ENCODE measurements at places on chromosomes 1 and 21.

GRCh38 chr21:33026443-33026858 lies 716 bp downstream of the OLIG2 start:
- DNase-seq = no peak

- no peak for DNase-seq
These were observed at the start of gene GJC2 for GRCh38 chr1:228149406-228150119. GJC2 (plus strand) TSS chr1:228149930; CDS start chr1:228157759, 7,829 bp downstream.

GRCh38 chr1:166080277-166080966 lies 86.4 kb downstream of the FAM78B start:
- DNase-seq = no peak

GRCh38 chr1:19676438-19676922 lies 11.8 kb downstream of the HTR6 start:
- no peak for DNase-seq

GRCh38 chr1:112905395-112906149 lies 50.4 kb downstream of the SLC16A1 start:
- no peak for DNase-seq

GRCh38 chr1:175725684-175726083 lies 17.7 kb downstream of the TNR start:
- DNase-seq = no peak
